ENCODE measurements at places on chromosomes 2 and 18.

- no peak for DNase-seq
These were observed 1.8 kb downstream of the REL start for GRCh38 chr2:60882971-60883753.

GRCh38 chr2:8300216-8300615 lies 381.6 kb upstream of the ID2 start:
- DNase-seq, result no peak

- no peak for DNase-seq
These were observed 48.4 kb upstream of the BCL2L11 start for GRCh38 chr2:111072220-111072871.

- no peak for DNase-seq
These were observed 35.4 kb upstream of the HNMT start for GRCh38 chr2:137928547-137929518.

- no peak for DNase-seq
These were observed 344.4 kb upstream of the SLC39A10 start for GRCh38 chr2:195312662-195313061.

DNA sequence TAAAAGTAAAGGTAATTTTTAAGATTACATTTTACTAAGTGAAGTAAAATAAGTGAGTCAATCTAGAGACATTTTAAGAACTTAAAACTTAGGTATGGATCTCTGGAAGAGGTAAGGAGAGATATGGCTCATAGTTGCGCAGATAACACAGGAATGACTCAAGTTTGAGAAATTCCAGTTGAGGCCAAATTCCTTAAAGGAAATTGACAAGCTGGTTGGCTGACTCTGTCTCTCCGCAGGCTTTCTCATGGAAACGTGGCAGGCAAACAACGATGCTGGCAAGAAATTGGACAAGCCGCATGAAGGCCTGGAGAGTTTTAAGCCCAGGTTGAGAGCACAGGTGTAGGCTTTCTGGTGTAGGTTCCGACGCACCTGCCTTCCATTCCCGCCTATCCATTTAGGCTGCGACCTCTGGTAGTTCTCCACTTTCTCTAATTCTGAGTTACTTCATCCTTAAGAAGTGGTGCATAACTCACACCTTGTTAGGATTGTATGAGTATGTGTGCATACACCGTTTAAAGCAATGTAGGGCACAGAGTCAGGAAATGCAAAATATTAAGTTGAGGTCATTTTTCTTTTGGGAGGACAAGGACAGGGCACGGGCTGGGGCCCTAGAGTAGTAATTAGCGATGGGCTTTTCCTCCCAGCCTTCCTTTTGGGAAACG lies 589 bp upstream of the DAW1 start:
- no peak for DNase-seq

DNA sequence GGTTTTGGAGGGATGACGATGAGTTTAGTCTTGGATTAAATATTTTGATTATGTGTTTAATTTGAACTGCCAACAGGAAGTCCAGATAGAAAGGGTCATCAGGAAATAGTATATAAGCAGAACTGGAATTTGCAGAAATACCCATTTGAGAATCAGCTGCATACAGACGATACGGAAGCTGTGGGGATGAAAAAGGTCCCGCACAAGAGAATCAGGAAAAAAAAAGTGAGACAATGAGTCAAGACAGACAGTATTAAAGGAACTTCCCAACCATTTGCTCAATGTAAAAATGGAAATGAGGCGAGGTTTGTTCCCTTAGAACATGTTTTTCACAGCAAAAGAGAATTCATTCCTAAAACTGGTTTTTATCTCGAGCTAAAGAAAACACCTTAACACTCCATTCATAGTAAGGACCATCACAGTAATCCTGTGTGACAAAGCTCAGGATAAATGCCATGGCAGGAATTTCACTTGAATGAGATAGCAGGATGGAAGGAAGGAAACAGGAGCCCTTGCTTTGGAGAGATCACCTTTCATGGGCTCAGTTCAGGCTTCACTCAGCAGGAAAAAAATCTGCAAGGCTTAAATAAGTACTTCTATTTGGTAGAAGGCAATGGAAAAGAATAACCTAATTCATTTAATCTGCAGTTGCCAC lies 29.3 kb downstream of the BCL2 start:
- no peak for DNase-seq

- no peak for DNase-seq
These were observed 60.8 kb upstream of the TXNDC2 start for GRCh38 chr18:9824952-9825371.

DNA sequence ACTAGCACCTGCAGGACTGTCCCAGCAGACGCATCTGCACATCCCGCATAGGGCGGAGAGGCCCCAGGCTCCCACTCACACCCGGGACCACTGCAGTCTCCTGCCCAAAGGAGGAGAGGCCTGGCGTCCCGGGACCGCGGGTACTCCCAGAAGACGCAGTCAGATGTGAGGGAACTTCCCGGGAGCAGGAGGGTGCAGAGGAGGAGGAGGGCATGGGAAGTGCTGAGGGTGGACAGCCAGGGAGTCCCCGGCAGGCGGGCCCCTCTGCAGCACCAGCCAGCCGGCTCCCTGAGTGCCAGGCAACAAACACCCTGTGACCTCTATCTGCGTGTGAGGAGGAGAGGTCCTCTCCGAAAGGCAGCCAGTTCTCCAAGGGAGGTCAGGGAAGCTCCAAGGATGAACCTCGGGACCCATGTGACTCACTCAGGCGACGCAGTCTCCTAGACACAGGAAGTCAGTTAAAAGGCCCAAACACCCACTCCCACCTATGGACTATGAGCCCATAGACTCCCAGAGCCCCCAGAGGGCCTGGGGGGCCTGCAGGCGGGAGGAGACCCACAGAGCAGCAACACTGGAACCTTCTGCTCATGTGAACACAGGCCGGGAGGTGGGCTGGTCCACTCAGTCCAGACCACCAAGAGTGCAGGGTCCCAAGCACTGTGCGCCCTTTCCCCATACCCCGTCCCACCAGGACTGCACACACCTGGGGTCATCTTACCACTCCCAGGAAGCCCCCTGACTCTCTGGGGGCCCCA lies 4.2 kb downstream of the PXDN start:
- no peak for DNase-seq

DNA sequence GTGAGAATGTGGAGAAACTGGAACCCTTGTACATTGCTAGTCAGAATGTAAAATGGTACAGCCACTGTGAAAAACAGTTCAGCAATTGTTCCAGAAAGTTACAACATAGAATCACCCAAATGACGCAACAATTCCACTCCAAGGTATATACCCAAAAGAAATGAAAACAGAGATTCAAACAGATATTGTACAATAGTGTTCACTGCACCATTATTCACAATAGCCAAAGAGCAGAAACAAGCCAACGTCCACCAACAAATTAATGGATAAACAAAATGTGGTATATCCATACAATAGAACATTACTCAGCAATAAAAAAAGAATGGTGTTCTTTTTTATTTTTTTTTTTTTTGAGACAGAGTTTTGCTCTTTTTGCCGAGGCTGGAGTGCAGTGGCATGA lies 10.9 kb downstream of the CLASP1 start:
- no peak for DNase-seq

- DNase-seq, result no peak
These were observed 10.0 kb upstream of the ADAM17 start for GRCh38 chr2:9565436-9566153.

DNA sequence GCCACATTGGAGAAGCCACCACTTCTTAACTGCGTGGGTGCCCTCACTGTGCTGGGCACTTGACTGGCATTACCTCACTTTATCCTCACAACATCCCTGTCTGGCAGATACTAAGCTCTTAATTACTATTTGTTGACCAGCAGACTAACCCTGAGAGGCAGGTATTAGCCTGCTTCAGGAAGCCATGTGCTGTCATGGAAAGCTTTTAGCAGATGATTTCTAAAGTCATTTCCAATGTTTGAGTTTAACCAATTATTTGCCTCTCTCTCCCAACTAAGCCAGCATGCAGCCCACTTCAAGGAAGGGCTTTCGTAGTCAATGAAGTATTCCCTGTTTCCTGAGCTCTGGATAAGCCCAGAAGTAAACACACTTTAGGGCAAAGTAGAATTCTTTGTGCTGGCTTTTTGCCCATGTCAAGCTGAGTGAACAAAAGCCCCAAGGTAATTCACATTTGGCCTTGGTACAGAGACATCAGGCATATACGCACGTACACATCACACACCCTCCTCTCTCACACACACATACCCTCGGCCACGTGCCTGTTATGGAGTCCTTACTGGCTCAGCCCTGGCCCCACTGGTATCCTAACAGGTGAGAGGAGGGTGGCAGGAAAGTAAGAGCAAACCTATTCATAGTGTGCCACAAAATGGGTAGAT lies 108.6 kb downstream of the C1D start:
- DNase-seq, result no peak

- DNase-seq, result no peak
These were observed 50.6 kb downstream of the UNC50 start for GRCh38 chr2:98658816-98659490.

DNA sequence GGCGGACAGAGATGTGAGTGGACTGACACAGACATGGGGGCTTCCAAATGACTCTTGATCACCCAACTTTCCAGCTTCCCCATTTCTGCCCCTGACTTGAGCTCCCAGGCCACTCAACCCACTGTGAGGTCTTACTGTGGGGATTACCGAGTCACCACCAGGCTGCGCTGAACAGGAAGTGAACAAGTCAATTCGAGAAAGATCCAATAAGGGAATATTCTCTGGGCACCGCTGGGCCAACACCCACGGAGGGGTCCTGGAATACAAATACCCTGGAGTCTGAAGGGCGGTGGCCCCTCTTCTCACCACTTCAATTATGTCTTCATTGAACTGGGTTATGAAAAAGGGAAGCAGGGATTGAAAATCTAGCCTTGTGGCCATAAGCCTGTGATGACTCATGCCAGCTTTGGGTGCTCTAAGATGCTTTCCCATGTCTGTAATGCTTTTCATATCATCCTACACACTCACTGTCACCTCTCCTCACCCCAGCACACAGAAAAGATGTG lies 37.7 kb downstream of the BCL11A start:
- peak; percentile 39 for DNase-seq

DNA sequence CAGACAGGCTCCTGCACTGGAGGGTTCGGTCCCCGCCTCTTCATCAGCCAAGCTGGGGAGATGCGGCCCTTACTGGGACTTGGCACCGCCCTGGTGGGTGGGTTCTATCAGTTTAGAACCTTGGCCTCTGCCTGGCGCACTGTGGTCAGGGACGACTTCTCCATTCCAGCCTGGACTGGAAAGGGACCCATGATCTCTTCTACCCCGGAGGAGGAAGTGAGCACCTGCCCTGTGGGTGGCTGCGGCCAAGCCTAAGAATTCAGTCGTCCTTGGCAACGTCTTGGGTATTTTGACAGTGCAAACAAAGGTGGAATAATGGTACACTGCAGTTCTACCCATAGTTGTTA lies 106.9 kb upstream of the CD302 start:
- no peak for DNase-seq

GRCh38 chr2:41711736-41712135 lies 336.1 kb upstream of the PKDCC start:
- no peak for DNase-seq

GRCh38 chr2:48560546-48561209 lies 30.7 kb downstream of the STON1 start:
- no peak for DNase-seq

DNA sequence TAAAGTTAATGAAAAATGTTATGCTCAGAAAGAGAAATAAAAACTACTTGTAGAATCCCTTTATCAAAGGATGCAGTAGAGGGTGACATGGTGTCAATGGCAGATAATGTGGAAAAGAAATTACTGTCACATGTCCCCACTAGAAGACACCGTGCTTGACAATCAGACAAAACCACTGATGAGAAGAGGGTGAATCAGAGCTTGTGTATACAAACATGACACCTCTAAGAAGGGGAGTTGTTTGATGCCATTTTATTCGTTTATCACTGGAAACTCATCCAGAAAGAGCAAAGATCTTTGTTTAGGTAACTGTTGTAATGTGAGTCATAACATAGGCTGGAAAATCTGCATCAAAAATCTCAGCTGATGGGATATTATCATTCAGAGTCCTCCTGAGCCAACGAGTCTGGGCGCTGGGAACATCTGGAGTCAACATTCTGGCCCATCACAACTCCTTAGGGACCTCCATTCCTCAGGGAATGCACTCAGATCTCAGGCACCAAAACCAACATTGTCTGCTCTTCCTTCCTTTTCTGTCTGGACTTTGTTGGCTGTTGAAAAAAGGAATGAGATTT lies 49.5 kb upstream of the RAB12 start:
- DNase-seq, result no peak

- no peak for DNase-seq
These were observed 319.2 kb downstream of the LRATD1 start for GRCh38 chr2:14951569-14952285.

GRCh38 chr2:170380267-170380666 lies 202.3 kb downstream of the MYO3B start:
- DNase-seq, result no peak

DNA sequence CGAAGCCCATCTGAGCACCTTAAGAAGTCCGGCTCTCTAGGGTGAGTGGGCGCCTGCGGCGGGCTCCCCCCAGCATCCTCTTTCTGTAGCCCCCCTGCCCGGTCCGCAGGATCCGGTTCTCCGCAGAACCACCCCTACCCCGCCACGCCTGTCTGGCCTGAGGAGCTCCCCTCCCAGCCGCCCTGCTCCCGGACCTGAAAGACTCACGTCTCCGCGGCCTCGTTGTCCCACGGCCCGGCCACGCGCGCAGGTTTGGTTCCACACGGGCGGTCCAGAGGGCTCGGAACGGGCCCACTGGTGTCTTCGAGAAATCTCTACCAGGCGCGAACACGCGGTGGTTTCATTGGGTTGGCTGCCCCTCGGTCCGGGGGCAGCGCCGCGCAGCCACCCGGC lies 237 bp downstream of the SLC39A6 start:
- DNase-seq, result no peak

DNA sequence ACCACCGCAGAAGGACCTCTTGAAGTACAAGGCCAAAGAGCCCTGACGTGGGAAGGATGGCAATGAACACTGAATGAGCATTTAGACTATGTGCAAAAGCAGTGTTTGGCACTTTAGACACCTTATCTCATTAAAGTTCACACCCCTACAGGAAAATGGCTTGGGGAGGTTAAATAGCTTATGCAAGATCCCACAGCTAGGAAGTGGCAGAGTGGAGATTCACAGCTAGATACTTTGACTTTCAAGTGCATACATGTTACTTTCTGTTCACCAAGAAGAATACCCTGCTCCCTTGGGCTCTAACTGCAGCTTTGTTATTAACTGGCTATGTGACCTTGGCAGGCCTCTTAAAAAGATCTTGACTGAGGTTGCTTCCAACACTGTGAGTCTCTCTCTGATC lies 58.2 kb downstream of the ICOS start:
- DNase-seq, result no peak

DNA sequence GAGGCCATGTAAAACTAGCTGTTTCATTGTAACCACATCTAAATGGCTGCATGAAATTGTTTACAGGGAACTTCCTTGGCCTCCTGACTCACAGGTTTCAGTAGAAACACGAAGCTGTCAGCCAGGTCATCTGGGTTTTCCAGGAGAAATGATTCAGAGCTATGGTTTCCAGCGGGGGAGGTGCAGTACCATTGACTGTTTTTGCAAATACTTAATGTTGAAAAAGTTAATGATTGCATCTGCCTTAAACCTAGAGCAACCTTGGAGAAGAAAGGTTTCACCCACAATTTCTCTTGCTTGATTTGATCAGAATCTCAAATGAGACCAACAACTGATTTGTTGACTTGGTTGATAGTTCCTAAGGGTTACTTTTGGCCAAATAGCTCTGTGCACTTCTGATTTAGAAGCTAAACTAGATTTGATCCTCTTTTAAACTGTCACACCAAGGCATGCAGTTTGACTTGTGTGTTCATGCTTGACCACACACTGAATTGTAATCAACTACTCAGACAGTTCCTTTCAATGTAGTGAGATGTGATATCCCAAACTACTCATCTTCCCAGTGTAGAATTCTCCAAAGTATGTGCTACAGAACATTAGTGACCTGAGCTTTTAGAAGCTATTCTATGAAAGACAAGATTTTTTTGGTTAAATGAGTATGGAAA lies 193.5 kb upstream of the CHST9 start:
- DNase-seq, result no peak
